Activated CD8-positive, alpha-beta T cell treated with anti-CD3 and anti-CD28 coated beads, Interleukin-2, amount 10 ng/mL, durations not matched to agents 7 days and 5 days (primary cell): ENCODE measurements at places on chromosomes 12 and 14.

- no peaks in the 10 kb centered on the region for H3K4me1 ChIP-seq
- no peak overlapping the region for H3K4me3 ChIP-seq
- H3K27ac ChIP-seq: no peak overlapping the region
- H3K36me3 ChIP-seq: no peaks in the 10 kb centered on the region
- no peak for DNase-seq
Measured at GRCh38 chr14:50978888-50979287, 34.6 kb upstream of the PYGL start.

DNA sequence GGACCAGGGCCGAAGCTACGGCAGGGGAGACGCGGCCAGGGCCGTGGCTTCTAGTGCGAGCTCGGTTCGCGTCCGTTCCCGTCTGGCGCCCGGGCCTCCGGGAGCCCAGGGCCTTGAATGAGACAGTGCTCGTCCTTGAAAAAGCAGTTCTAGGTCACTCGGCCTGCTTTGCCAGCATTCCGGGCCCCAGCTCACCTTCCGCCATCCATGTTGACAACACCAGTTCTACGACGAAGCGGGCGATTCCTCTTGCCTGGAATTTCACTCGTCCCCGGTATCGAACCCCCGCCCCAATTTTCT lies 4.5 kb downstream of the OR10AD1 start:
- H3K36me3 ChIP-seq: peaks cover 36% of the 10 kb centered on the region
- peaks cover 15% of the 10 kb centered on the region for H3K27me3 ChIP-seq
- H3K4me1 ChIP-seq: peaks cover 42% of the 10 kb centered on the region

DNA sequence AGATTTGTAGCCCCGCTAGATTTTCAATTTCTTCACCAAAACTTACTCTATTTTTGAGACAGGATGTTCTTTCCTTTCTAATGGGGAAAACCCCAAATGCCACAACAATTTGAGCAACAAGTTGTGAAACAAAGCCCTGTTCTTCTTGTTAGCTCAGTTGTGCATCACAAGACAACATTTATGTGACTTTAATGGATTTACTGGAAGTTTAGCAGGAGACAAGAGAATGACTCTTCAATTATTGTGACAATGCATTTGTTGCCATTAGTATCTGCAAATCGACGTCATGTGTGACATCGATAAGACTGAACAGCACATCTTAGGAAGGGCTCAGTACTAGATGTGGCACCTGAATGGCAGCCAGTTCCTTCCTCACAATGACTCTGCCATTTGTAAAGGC lies 1028.9 kb upstream of the TMEM132C start:
- DNase-seq: no peak
- H3K4me1 ChIP-seq: no peaks in the 10 kb centered on the region
- H3K36me3 ChIP-seq: no peaks in the 10 kb centered on the region
- no peak overlapping the region for H3K27ac ChIP-seq
- no peak overlapping the region for H3K4me3 ChIP-seq

- no peaks in the 10 kb centered on the region for H3K36me3 ChIP-seq
- H3K27me3 ChIP-seq: no peaks in the 10 kb centered on the region
- H3K4me3 ChIP-seq: no peak overlapping the region
- no peak overlapping the region for H3K27ac ChIP-seq
Measured at GRCh38 chr14:77311217-77311616, 9.5 kb downstream of the POMT2 start.

DNA sequence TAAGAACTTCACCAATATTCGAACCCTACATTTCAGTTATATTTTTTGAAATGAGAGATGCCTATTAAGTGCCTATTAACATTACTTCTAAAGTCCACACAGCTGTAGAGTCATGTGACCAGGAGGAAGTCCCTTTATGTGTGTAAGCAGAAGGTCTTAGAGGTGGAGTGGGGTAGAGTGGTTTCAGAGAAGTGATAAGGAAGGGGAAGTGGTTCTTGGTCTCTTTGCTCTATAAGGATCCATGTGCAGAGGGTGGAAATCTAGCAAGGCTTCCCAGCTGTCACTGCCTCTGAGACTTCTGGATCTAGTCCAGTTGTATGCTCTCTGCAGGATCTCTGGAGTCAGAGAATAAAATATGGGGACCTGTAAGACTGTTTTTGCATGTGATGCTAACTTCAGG lies 673.9 kb downstream of the FLRT2 start:
- no peak overlapping the region for H3K4me3 ChIP-seq
- H3K36me3 ChIP-seq: no peaks in the 10 kb centered on the region
- DNase-seq: no peak
- peaks cover 4% of the 10 kb centered on the region for H3K4me1 ChIP-seq
- no peaks in the 10 kb centered on the region for H3K27me3 ChIP-seq

- H3K27me3 ChIP-seq: no peaks in the 10 kb centered on the region
- DNase-seq: peak; percentile 46
- peaks cover 4% of the 10 kb centered on the region for H3K36me3 ChIP-seq
- H3K4me3 ChIP-seq: peak overlapping the region; percentile 81
Measured at GRCh38 chr12:130838284-130838950, 633 bp downstream of the STX2 start.

DNA sequence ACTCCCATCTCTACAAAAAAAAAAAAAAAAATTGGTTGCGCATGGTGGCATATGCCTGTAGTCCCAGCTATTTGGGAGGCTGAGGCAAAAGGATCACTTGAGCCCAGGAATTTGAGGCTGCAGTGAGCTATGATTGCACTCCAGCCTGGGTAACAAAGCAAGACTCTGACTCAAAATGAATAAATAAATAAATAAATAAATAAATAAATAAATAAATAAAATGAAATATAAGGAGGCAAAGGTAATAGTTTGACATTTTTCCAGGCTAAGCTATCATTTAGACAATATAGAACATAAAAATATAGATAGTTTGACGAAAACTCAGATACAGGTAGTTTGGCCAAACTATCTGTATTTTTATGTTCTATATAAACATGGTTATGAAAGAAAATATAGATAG lies 40.5 kb downstream of the ZCRB1 start:
- DNase-seq: no peak
- no peak overlapping the region for H3K4me3 ChIP-seq
- H3K27ac ChIP-seq: no peak overlapping the region
- H3K4me1 ChIP-seq: no peaks in the 10 kb centered on the region
- no peaks in the 10 kb centered on the region for H3K36me3 ChIP-seq
- H3K27me3 ChIP-seq: no peaks in the 10 kb centered on the region

GRCh38 chr12:115756804-115757203 lies 520.7 kb downstream of the MED13L start:
- no peak for DNase-seq
- H3K4me3 ChIP-seq: no peak overlapping the region

- no peak for DNase-seq
- H3K4me3 ChIP-seq: no peak overlapping the region
- peaks cover 28% of the 10 kb centered on the region for H3K4me1 ChIP-seq
- H3K27ac ChIP-seq: no peak overlapping the region
- H3K36me3 ChIP-seq: no peaks in the 10 kb centered on the region
Measured at GRCh38 chr12:27236498-27236897, 7.6 kb upstream of the STK38L start.

GRCh38 chr14:50795142-50795541 lies 35.8 kb downstream of the NIN start:
- H3K36me3 ChIP-seq: peaks cover 55% of the 10 kb centered on the region
- DNase-seq: no peak
- no peak overlapping the region for H3K27ac ChIP-seq
- peaks cover 47% of the 10 kb centered on the region for H3K4me1 ChIP-seq
- H3K4me3 ChIP-seq: no peak overlapping the region

GRCh38 chr14:75979648-75980565 lies 1.9 kb downstream of the TGFB3 start:
- DNase-seq: no peak
- peak overlapping the region; percentile 41 for H3K27ac ChIP-seq
- no peak overlapping the region for H3K4me3 ChIP-seq
- H3K27me3 ChIP-seq: peaks cover 11% of the 10 kb centered on the region

- H3K27me3 ChIP-seq: no peaks in the 10 kb centered on the region
- no peak for DNase-seq
- peaks cover 22% of the 10 kb centered on the region for H3K4me1 ChIP-seq
- peaks cover 41% of the 10 kb centered on the region for H3K36me3 ChIP-seq
- H3K27ac ChIP-seq: no peak overlapping the region
Measured at GRCh38 chr14:88614218-88614907, 51.5 kb downstream of the ZC3H14 start.

DNA sequence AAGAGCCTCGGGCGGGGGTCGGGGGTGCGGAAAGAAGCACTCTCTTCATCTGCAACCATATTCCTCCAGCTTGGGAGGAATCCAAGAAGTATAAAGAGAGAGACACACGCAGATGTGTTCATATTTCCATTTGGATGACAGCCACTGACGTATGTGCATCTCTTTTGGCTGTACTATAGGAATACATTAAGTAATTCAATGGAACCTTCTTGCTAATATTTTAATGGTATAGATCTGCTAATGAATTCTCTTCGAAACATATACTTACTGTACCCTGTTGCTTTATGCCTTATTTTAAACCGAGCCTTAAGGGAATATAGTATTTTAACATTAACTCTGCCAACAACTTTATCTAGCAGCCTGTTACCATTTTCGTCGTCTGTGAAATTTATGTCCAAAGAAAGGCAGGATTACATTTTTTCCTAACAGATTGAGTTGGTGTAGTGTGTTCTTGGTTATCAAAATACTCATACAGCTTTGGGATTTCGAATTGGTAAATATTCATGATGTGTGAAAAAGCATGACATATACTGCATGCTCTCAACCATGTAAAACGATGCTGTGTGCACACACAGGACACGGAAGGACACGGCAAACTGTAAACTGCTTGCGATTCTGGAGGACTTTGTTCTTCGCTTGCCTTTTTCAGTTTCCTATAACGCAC lies 84.5 kb downstream of the CCDC88C start:
- peaks cover 70% of the 10 kb centered on the region for H3K36me3 ChIP-seq
- no peak for DNase-seq
- H3K4me3 ChIP-seq: no peak overlapping the region
- H3K27ac ChIP-seq: no peak overlapping the region
- peaks cover 62% of the 10 kb centered on the region for H3K4me1 ChIP-seq

DNA sequence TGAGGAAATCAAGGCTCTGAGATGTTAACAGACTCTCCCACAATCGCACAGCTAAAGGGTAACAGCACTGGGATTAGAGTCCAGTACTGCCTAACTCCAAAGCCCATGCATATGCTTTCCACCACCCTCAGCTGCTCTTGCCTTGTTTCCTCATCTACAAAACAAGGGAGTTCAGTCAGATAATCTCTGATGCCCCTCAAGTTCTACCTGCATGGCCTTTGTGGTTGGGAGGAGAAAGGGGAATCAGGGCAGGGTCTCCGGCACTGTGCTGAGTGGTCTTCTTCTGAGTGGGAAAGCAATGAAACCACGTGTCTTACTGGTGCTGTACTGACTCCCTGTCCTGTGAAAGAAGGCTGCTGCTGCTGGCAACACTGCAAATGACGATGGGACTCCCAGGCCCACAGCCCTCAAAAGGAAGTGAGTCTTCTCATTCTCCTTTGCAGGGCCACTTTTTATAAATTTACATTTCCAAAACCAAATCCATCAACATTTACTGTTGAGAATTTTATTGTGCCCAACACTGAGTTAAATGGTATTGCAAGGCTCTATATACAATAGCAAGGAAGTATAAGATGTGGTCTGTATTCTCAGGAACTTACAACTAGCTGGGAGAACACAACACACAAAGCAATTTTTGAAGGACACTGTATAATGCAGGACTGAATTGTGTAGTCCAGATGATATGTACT lies 19.7 kb upstream of the DUSP16 start:
- H3K27me3 ChIP-seq: peaks cover 12% of the 10 kb centered on the region
- H3K4me1 ChIP-seq: peaks cover 6% of the 10 kb centered on the region
- no peak overlapping the region for H3K4me3 ChIP-seq
- DNase-seq: no peak
- no peaks in the 10 kb centered on the region for H3K36me3 ChIP-seq

- peak overlapping the region; percentile 72 for H3K27ac ChIP-seq
- no peaks in the 10 kb centered on the region for H3K27me3 ChIP-seq
- no peak for DNase-seq
- peaks cover 80% of the 10 kb centered on the region for H3K4me1 ChIP-seq
Measured at GRCh38 chr14:70882776-70883492, 24.3 kb upstream of the PCNX1 start.

DNA sequence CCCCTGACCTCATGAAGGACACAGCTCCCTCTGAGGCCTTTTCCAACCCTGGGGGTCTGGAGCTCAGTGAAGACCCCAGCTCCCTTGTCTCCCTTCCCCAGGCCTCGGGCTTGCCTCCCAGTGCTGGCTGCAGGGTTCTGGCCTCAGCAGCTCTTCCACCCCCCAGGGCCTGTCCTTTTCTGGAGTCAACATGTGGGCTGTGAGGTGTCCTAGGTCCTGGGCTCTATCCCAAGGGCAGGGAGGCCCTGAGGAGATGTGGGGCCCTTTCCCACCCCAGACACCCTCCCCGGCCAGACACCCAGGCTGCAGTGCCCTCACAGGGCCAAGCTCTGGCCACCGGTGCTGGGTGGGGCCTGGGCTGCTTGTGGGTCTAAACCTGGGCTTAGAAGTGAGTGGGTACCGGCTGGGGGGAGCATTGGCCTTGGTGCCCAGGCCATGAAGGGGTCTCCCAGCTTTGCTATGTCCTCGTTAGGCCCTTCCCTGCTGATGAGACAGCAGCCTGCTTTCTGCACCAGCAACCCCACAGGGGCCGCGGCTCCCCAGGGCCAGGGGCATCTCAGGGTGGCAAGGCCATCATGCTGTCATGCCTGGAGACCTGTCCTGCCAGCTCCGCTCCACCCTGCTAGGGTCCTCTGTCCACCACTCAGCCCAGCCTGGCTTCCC lies 2.7 kb upstream of the CRIP2 start:
- no peak overlapping the region for H3K4me3 ChIP-seq
- no peak overlapping the region for H3K27ac ChIP-seq
- H3K36me3 ChIP-seq: no peaks in the 10 kb centered on the region
- peaks cover 8% of the 10 kb centered on the region for H3K27me3 ChIP-seq
- DNase-seq: no peak
